ENCODE measurements at places on chromosomes 4 and X. TPM values are rescaled to one million over a fixed set of nuclear protein-coding genes. Genes with fewer than 3 reads are reported as not detected.

DNA sequence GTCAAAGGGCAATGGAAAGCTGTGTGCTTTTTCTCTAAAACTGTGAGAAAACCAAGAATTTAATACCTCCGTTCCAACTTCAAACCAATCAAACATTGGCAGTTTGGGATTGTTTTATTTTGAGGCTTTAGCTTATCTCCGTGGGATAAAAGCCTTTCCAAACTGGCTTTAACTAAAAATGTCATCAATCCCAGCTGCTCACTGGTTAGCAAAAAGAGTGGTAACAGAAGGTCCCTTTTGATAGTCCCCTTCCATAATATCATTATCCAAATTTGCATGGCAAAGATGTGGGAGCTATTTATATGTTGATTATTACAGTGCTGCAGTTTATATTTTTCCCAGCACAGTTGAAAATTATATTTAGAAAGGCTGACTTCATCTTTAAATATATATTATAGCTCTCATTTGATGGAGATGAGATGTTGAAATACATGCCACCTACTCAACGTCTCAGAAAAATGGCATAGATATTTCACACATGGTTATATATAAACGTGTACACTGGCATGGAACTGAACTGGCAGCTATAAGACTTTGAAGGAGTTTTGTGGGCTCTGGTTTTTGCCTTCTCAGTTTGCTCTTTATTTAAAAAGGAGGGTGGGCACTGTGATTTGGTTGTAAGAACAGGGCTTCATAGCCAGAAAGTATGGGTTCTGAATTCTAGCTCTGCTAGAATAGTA is 707.1 kb upstream of the SLIT2 start:
- no peak for DNase-seq

- DNase-seq, result no peak
Measured at GRCh38 chrX:63581398-63581797, 203.6 kb downstream of the ARHGEF9 start.

ENPP6 gene
- not detected for total RNA-seq

GPRASP1 gene
- total RNA-seq, result 0.94 TPM

DNA sequence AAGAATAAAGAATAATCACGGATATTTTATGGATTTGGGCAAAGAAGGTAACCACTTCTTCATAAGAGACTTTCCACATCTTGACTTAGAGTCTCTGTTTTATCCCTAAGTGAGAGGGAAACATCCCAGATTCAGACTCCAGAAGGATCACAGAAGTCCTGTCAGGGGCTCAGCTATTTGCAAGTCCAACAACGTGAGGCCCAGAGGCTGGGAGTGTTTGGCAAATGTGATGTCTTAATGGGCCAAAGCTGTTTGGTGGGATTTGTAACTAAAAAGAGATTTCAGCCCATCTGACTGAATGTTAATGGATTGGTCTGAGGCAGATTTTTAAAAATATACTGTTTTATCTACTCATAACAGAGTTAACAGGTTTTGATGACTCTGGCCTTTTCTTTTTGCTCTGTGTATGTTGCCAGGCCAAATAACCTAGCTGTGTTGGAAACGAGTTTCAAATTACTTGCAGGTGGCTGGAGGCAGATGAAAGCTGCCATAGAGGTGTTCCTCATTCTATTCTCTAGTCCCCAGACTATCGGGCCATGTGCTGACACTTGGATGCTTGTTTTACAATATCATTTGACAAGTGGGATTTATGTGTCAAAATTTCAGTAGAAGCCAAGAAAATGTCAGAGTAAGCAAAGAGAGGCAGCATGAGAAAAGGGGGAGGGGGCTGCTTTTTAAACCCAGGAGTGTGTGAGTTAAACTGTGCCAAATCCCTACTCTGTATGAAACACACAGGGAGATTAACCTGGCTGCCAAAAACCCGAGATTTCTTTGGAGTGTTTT is 330.9 kb downstream of the DCHS2 start:
- DNase-seq, result no peak

- DNase-seq, result no peak
Measured at GRCh38 chr4:29081234-29081955, 1638.8 kb upstream of the PCDH7 start.

- no peak for DNase-seq
Measured at GRCh38 chr4:155941820-155942219, 11.8 kb downstream of the CTSO start.

DNA sequence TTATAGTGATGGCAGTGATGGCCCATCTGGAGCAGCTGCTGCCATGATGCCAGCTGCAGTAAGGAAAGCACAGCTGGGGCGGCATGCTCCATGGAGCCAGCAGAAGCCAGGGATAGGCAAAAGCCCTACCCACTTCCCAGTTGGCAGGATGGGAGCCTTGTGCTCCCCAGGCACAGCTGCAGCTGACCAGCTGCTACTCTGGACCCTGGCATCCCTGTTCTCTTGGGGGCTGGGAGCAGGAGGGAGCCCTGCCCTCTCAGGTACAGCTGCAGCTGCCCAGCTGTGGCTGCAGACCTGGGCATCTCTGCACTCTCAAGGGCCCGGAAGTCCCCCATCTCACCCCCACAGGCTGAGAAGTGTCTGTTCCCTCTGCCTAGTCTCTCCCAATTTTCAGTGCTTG is 531.9 kb downstream of the PCDH18 start:
- no peak for DNase-seq

DNA sequence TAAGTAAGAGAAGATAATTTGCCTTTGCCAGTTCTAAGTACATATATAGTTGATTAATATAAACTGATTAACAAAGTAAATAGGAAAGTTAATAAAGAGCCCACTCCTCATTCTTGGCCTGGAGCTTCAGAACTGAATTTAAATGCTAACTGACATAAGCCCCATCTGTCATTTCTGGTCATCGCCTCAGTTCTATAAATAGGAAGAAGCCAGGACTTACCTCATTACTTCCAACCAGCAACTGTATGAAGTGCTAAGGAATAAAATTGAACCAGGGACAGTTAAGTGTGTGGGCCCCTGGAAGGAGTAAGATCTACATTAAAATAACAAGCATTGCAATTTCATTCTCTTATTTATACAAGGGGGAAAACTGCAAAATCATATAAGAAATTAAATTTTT is 52.0 kb upstream of the PDLIM5 start:
- no peak for DNase-seq

RNF150 gene
- total RNA-seq, result 0.40 TPM

DNA sequence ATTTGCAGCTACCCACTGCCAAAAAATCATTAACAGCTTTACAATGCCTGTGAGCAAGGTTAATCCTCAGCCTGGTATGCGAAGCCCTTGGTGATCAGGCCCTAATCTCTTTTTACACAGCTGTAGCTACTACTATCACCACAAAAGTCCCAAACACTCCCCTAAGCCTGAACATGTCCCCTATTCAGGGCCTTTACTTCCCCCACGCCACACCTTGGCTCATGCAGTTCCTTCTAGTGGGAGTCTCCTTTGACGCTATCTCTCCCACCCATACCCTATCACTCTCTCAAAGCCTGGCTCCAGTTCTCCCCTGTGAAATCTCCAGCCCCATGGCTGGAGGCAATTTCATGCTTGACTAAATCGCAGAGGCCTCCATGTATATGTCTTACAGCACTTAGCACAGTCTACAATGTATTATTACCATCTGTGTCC is 90.6 kb upstream of the CBR4 start:
- DNase-seq, result no peak

TIGD2 gene
- 11.7 TPM for total RNA-seq

DNA sequence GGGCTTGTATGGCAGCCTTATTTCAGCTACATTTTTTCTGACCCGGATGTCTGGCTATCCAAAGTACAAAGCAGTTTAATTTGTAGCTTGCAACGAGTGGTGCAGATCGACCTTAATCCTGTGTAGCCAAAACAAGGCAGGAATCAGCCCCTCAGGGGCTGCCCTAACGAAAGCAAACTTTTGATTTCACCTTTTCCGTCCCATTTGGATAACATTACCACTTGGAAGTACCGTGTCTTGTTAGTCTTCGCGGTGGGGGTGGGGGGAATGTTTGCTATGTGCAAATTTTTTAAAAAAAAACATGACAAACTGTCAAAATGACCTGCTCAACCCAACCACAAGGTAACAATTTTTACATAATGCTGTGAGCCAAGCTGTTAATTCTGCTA is 766 bp upstream of the DNAJB14 start:
- no peak for DNase-seq

GRCh38 chrX:112688242-112688641 is 8.5 kb upstream of the LHFPL1 start:
- no peak for DNase-seq

DNA sequence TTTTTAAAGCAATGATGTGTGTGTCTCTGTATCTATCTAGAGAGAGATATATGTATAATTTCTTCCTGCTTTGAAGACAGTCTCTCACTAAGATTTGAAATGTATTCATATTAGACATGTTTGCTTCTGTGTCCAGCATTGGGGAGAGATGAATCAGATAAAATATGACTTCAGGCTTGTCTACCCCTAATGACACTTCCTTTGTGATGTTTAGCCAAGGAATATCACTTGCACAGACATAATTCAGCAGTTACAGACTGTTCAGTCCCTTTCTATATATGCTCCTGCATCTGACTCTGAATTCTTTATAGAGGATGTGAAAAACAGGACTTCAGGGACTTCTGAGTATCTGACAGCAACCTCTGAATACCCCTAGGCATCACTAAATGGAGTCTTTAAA is 158.4 kb downstream of the DCLK2 start:
- peak; percentile 73 for DNase-seq

NEIL3 gene
- total RNA-seq, result 43.6 TPM
